ENCODE measurements at places on chromosomes 7 and 10.

DNA sequence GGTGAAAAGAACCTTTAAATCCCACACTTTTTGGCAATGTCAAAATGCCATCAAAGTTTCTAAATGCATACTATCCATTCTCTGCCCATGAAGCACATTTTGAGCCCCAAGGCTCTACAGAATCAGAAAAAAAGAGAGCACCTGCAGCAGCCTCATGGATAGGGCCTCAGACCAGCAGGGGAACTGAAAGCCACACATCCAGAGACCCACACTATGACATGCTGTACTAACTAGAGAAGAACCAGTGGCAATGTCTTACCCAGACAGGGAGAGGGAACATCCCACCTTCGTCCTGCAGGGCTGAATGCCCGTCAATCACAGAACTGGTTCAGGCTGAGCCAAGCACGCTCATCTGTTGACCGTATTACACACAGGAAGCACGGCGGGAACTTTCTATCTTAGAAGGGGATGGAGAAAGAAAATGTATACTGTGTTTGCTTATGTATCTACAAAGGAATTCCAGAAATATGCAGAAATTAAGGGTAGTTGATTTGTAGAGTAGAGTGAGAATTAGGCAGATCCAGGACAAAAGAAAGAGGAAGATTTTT, 237.2 kb downstream of the GLI3 start:
- DNase-seq, result no peak
- H3K27ac ChIP-seq, result peak overlapping the region; percentile 77
- peaks cover 62% of the 10 kb centered on the region for H3K4me1 ChIP-seq
- no peaks in the 10 kb centered on the region for H3K27me3 ChIP-seq

- DNase-seq, result peak; percentile 90
- no peaks in the 10 kb centered on the region for H3K27me3 ChIP-seq
- H3K27ac ChIP-seq, result peak within 1 kb of the TSS; percentile 96
- H3K36me3 ChIP-seq, result no peaks in the 10 kb centered on the region
- peak within 1 kb of the TSS; percentile 86 for H3K4me3 ChIP-seq
Observed at GRCh38 chr7:99143853-99144672, at the start of gene SMURF1. Gene SMURF1, minus strand, starts transcription at chr7:99144108. Its CDS starts 328 bp downstream, at chr7:99143780.

DNA sequence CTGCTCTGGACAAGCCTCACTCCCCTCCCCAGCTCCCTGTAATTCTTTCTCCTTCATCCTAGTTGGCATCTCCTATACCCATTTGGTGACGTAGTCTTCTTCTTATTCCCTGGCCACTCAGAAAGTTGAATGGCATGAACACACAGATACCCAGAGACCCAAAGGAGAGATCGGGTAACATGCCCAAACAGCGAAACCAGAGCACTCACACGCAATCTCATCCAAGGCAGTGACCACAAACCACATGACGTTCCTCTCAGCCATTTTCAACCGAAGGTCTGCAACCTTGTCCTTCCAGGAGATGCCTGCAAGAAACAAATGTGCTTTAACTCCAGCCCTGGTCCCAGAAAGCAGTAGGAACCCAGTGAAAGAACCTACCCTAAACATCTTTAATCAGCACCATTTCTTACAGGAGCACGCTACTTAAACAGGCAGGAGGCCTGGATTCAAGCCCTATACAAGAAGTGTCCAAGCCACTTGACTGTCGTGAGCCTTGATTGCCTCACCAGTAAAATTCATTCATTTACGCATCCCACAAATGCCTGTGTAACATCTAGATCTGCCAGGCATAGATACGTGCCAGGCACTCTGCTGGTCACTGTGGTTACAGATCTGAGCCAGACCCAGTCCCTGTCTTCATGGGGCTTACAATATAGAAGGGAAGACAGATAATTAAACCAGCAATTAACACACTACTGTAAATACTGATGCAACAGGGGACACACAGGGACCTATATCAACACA, 37.1 kb downstream of the XPNPEP1 start:
- H3K27ac ChIP-seq, result peak overlapping the region; percentile 66
- H3K4me3 ChIP-seq, result no peak overlapping the region
- H3K27me3 ChIP-seq, result no peaks in the 10 kb centered on the region
- no peak for DNase-seq
- peaks cover 41% of the 10 kb centered on the region for H3K4me1 ChIP-seq

DNA sequence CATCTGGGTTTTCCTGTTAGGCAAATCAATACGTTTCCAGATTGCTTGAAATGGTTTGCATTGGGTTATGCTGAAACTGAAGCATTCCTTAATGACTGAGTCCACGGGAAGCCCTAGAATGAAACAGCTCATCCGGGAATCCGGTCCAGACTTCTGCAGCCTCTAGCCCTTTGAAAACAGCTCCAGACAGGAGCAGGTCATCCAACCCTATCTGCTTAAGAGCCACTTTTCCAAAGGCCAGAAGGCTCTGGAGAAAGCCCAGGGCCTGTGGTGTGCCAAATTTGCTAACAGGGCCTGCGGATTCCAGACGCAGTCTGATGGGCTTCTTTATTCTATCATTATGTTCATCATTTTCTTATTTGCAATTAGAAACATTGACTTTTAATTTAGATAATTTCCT, 265.4 kb downstream of the SKIDA1 start:
- no peak overlapping the region for H3K27ac ChIP-seq
- DNase-seq, result no peak
- no peaks in the 10 kb centered on the region for H3K4me1 ChIP-seq
- no peaks in the 10 kb centered on the region for H3K27me3 ChIP-seq
- H3K4me3 ChIP-seq, result no peak overlapping the region

- H3K4me3 ChIP-seq, result no peak overlapping the region
- H3K27me3 ChIP-seq, result no peaks in the 10 kb centered on the region
- peaks cover 8% of the 10 kb centered on the region for H3K4me1 ChIP-seq
- DNase-seq, result no peak
Observed at GRCh38 chr10:61280303-61280702, 172.9 kb downstream of the TMEM26 start.

DNA sequence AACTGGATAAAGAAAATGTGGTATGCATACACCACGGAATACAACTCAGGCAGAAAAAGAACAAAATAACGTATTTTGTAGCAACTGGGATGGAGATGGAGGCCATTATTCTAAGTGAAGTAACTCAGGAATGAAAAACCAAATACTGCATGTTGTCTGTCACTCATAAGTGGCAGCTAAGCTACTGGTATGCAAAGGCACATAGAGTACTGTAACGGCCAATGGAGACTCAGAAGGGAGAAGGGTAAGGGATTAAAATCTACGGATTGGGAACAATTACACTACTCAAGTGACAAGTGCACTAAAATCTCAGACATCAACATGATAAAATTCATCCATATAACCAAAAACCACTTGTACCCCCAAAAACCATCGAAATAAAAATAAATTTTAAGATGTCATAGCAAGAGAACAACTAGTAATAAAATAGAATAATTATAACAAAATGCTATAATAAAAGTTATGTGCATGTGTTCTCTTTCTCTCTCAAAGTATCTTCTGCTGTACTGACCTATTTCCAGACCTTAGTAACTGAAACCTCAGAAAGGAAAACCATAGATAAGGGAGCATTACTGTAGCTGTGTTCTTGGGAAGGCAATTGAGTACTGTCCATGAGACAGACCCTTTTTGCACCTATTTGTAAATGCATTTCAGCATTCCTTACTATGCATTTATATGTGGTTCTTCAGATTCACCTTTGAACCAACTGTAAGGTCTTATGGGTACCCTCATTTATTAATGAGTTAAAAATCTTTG, 6.7 kb upstream of the NEBL start:
- H3K27ac ChIP-seq, result no peak overlapping the region
- peaks cover 2% of the 10 kb centered on the region for H3K4me1 ChIP-seq
- no peak for DNase-seq
- peaks cover 26% of the 10 kb centered on the region for H3K27me3 ChIP-seq
